Breast epithelium (tissue), 4 donors: ENCODE measurements at places on chromosomes 3 and 15. TPM values are rescaled to one million over a fixed set of nuclear protein-coding genes. Genes with fewer than 3 reads are reported as not detected.

DNA sequence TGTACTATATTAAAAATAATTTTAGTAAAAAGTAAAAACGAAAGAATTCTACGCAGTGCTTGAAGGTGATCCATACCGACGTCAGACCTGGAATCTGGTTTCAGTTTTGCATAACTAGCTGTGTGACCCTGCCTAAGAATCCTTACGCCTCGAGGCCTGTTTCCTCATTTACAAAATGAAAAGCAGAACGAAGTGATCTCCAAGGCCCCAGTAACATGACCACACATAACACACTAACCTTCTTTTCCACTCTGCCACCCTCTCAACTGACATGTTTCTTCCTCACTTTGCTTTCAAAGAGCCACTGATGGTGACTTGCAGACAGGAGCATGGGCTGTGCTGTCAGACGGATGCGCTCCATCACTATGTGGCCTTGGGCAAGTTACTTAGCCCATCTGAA, 4.8 kb downstream of the MESD start:
- no peak for DNase-seq

- no peak for DNase-seq
Measured at GRCh38 chr15:78414621-78415250, 23.3 kb upstream of the IREB2 start.

DNA sequence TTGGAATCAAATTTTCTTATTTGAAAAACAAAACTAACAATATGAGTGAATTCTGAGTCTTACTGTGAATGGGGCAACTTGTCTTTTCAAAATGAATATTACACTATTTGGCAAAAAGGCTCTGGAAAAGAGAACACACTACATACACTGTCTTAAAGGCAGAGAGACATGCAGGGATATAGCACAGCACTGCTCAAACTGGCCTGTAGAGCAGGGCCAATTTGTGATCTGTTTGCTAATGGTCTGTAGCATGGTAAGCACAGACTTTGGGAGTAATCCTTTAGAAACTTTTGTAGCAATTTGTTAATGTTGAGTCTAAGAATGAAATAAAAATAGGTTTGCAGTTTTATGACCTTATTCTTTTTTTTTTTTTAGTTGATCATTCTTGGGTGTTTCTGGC, 679.8 kb upstream of the SGO1 start:
- no peak for DNase-seq

DNA sequence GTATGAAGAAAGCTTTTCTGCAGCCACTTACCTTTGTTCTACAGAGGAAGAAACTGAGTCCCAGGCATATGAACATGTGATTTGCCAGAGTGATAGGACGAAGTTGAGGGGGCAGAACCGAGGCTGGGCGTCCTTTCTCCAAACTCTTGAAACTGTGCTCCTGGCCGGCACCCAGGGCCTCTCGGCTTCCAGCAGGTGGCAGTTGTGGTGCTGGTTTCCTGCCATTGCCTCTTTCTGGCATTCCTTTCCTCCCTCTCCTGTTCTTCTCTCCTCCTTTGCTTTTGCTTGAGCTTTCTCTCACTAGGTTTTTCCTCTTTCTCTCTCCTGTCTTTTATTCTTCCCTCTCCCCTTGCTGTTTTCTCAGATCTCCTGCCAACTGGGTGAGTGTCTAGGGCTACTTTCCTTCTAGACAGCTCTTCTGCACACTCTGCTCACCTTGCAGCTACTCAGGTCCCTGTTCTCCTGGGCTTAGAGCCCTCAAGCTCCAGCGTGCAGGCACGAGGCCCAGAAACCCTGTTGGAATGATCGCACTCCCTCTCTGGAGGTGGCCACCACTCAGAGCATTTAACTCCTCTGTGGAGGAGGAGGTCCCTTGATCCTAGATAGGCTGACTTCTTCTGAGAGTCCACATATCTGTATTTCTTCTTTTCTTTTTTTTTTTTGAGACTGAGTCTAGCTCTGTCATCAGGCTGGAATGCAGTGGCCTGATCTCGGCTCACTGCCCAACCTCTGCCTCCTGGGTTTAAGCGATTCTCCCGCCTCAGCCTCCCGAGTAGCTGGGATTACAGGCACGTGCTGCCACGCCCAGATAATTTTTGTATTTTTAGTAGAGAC, 26.2 kb downstream of the TRAK1 start:
- peak; percentile 55 for DNase-seq

Gene IL12A
- total RNA-seq: not detected

DNA sequence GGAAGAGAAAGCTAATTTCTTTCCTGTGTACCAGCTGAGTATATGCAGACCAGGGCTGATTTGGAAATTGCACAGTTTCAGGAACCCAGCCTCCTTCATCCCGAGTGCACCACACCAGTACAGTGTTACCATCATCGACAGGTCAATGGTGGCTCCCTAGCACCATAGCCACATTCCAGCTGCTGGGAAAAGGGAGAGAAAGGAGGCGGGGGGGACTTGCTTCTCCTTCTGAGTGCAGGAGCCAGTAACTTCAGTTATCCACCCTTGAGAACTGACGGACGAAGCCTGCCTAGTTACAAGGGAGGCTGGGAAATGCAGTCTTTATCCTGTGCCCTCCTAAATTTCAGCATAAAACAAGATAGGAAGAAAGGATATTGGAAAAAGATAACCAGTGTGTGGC, 129.7 kb upstream of the PRICKLE2 start:
- no peak for DNase-seq

GRCh38 chr3:116038968-116039650, 406.2 kb downstream of the LSAMP start:
- DNase-seq: no peak

DNA sequence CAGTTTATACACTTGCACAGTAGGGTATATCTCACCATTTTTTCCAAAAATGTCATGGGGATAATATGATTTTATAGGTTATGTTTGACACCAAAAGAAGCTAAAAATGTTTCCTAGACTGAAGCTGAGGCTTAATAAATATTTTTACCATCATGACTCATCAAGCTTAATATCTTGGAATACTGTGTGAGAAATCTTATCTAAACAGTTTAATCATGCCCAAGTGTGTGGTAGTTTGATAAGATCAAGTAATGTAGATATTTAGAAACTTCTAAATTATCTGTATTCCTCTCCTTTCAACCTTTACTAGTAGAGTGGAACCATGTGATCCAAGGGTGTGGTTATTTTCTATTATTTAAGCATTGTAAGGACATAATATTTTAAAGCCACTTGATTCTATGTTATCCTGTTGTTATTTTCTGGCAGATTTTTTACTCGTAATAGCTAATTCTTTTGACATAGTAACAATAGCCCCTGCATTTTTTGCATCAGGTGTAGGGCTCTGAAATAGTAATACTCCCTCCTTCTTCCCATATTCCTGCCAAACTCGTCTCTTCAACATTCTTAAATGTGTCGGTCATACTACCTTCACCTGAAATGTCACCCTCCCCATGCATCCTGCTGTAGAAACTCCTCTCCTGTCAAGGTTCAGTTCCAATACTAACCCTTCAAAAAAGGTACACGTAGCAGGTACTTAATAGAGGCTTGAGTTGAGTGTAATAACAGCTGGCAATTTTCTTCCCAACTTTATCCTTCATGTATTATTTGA, 729.6 kb downstream of the NLGN1 start:
- no peak for DNase-seq

- DNase-seq: no peak
Measured at GRCh38 chr3:167031364-167032049, 348.6 kb downstream of the ZBBX start.

- no peak for DNase-seq
Measured at GRCh38 chr15:51888593-51889195, 59.2 kb downstream of the TMOD3 start.

- no peak for DNase-seq
Measured at GRCh38 chr3:166829896-166830295, 550.2 kb downstream of the ZBBX start.

GRCh38 chr3:118186051-118186450, 848.6 kb downstream of the IGSF11 start:
- DNase-seq: no peak

- no peak for DNase-seq
Measured at GRCh38 chr3:9201266-9201665, 48.2 kb downstream of the SRGAP3 start.

- DNase-seq: no peak
Measured at GRCh38 chr3:128577711-128578110, 72.9 kb downstream of the RPN1 start.

- no peak for DNase-seq
Measured at GRCh38 chr15:37015451-37015850, 84.9 kb downstream of the MEIS2 start.

DNA sequence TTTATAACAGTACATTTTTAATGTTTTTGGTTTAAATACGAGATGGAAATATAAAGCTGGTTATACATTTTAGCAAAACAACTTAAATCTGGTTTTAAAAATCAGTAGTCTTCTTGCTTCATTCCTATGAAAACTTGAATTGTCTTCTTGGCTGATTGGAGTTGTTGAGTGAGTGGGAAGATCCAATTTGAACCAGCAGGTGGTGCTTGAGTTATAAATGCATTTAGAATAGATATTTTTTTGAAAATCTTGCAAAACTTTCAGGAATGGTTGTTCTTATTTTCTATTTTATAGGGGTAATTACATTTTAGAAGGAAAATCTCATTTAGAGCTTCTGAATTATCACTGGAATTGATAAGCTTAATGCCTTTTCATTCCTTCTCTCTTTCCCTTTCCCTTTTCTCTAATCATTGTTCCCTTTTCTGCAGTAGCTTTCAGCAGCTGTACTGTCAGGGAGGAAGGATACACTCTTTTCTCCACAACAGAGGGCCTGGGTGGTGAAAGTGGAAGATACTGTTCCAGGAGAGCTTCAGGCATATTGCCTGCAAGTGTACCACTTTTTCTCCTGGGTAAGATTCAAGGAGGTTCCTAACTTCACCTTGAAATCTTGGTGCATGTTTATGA, 335.6 kb downstream of the NLGN1 start:
- no peak for DNase-seq

Gene UBA7
- 26.4 TPM for total RNA-seq
